Fibroblast of skin of right quadriceps (primary cell): ENCODE measurements at places on chromosomes 3 and 15.
A peak's percentile ranks its signal among the peaks of the same experiment; 100 is the strongest.

- DNase-seq = peak; percentile 20
Observed at GRCh38 chr3:23202203-23202920, 765 bp upstream of the UBE2E2 start.

GRCh38 chr3:74115906-74116305, 491.2 kb upstream of the PDZRN3 start:
- no peak for DNase-seq

- no peak for DNase-seq
Observed at GRCh38 chr15:44045661-44046060, 149.4 kb downstream of the FRMD5 start.

DNA sequence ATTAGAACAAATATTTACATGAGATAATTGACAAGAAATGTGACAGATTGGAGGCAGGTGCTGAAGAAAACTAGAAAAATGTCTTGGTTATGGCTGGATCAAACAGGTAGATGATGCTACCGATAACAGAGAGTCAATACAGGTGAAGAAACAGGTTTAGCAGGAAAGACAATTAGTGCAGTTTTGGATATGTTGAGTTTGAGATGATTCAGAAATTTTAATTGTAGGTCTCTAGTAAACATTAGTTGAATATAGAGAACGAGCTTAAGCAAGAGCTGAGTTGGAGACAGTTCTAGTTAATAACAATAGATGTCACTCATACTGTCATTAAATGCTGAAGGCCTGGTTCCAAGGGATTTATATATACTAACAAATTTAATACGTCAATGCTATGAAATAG, 524.4 kb downstream of the NSUN3 start:
- DNase-seq = no peak

DNA sequence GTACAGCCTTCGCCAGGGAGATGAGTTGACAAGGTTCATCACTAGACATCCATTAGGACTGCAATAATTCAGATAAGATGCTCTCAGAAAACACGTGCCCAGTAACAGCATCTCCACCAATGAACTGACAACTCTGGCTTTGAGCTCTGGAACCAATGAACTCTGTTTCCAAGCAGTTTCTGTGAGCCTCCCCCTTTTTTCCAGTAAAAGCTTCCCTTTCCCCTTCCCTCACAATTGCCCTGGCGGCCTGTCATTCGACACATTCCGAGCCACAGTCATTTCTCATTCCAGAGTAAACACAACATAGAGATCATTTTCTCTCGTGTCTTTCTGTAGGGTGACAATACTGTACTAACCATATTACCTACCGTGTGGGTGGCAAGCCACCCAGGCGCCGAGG, 3.6 kb downstream of the PLA2G4D start:
- no peak for DNase-seq
